ENCODE measurements at places on chromosomes 5 and 9. TPM values are rescaled to one million over a fixed set of nuclear protein-coding genes. Genes with fewer than 3 reads are reported as not detected.

GRCh38 chr9:129052592-129052991, 16.2 kb downstream of the MIGA2 start:
- DNase-seq = no peak

DNA sequence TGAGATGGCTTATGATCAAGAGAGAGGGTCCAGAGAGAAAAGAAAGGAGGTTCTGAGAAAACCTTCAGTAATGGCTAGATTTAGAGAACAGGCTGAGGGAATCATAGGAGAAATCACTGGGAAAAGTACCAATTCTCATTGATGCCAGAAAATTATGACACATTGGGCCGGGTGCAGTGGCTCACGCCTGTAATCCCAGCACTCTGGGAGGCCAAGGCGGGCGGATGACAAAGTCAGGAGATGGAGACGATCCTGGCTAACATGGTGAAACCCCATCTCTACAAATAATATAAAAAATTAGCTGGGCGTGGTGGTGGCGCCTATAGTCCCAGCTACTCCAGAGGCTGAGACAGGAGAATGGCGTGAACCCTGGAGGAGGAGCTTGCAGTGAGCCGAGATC, 29.5 kb upstream of the PLIN2 start:
- DNase-seq = no peak

LHX3 gene
- polyA plus RNA-seq = not detected

DRD1 gene
- 0.90 TPM for polyA plus RNA-seq

DNA sequence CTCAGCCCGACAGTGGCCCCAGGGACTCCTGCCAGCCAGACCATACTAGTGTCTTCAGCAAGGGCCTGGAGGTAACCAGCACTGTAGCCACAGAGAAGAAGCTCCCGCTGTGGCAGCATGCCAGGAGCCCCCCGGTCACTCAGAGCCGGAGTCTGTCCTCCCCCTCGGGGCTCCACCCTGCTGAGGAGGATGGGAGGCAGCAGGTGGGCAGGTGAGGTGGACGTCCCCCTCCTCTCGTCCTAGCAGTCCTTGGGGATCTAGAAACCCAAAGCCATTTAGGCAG, 28.0 kb upstream of the LRRC14B start:
- DNase-seq = no peak

LTC4S gene
- not detected for polyA plus RNA-seq

CATSPER3 gene
- 0.62 TPM for polyA plus RNA-seq

DNA sequence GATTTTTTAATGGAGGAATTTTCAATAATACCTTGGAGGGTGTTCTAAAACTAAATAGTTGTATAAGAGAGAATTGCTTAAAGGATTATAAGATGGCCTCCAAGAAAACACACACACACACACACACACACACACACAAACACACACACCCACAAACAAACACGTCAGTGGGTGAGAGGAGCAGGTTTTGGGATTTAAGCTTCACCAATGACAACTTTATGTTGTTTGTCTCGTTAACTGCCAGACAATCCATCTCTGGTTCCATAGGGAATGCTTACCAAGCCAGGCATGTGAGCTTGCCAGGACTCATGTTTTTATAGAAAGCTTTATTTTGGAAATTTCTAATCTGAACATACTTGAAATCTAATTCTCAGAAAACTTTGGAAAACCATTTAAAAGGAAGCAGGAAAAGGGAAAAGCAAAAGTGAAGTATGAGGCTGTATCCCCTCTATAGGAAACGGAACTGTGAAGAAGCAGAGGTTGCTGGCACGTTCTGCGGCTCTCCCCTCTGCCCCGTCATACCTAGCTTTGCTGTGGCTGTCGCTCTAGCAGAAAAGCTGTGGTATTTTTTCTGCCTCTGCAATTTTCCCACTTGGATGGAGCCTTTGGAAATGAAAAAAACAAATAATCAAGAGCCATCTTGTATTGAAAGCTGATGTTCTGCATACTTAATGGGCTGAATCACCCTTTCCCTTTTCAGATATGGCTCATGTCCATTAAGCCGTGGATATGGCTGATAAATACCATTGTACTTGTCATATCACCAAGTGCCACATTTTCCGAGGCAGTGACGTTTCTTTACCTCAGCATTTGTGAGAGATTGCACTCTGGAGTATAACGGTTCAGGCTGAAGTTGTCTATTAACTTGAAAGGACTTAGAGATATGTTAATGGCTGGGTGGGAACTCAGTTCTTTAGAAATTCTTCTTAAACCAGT, 112.7 kb downstream of the NTRK2 start:
- DNase-seq = no peak

- DNase-seq = no peak
Observed at GRCh38 chr9:133845440-133845839, 107.3 kb upstream of the SARDH start.

GRCh38 chr9:29691758-29692407, 2118.6 kb upstream of the C9orf72 start:
- no peak for DNase-seq

DOCK8 gene
- polyA plus RNA-seq = 0.54 TPM

- no peak for DNase-seq
Observed at GRCh38 chr5:90329911-90330310, 79.6 kb downstream of the CETN3 start.

PCDHGA10 gene
- polyA plus RNA-seq = not detected

DNA sequence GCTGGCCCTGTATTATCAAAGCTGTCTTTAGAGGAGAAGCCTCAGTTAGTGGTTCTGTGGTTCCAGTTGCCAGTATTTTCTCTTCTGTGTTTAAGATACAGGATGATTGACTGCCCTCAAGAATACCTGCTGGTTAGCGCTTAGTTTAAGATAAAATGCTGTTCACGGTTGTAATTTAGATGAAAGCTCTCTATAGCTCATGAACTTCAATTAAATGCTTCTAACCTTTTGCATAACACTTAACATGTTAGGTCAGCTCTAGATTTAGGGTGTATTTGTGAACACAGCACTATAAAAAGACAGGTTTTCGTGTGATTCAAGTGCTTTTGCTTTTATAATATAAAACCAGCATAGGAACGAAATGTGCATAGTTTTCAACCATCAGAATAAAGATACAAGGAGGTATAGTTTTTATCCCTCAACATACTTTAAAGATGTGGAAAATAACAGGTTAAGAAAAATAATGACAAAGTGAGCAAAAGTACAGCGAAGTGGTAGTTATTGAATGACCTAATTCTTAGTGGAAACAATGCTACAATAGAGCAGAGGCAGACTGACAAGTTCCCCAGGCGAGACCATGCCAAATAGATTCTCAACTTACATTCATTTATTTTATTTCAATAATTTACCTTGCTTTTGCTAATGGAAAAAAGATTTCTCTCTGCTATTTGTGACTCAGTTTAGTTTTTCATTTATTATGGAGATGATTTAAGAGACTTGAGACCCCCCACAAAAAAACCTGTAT, 602.6 kb upstream of the DMAC1 start:
- DNase-seq = no peak

GRCh38 chr5:156947925-156948324, 15.1 kb downstream of the TIMD4 start:
- DNase-seq = no peak

GRCh38 chr9:118104363-118104762, 400.2 kb downstream of the TLR4 start:
- DNase-seq = no peak

NME5 gene
- not detected for polyA plus RNA-seq

TMEM215 gene
- polyA plus RNA-seq = 0.03 TPM

DNA sequence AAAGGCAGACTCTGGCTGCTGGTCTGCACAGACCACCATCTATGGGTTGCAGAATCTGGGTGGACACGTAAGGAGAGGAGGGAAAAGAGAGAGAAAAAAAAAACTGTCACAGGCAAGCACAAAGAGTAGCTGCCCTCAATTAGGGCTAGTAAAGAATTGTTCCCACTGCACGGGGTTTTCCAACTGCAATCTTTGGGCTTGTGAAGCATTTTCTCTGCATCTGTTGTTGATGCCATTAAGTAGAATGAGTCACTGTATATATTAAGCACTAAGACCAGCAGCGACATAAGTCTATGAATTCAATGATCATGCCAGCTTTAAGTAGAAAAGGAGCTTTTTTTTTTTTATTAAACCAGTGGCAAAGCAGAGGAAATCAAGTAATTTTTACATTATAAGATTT, 40.2 kb downstream of the MED10 start:
- no peak for DNase-seq

DNA sequence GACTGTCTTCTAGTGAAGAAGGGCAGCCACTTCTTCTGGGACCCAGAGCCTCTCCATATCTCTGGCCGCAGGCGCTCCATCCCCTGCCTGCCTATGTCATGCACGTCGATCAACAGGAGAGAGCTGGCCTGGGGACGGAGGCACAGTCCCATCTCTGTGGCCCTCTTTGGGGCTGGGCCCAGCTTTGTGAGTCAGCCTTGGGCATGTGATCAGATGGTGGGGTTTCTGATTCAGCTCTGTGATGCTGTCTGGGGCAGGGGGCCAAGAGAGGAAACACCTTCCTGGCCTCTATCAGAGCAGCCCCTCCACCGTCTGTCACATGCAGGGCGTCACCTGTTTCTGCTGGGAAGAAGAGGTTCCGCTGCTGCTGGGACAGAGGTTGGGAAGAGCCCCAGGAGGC, 72.6 kb downstream of the MVB12B start:
- no peak for DNase-seq

GRCh38 chr5:1704266-1704665, 95.4 kb downstream of the MRPL36 start:
- no peak for DNase-seq

PCDHA4 gene
- 1.9 TPM for polyA plus RNA-seq

EPB41L4A gene
- 1.7 TPM for polyA plus RNA-seq

GRCh38 chr5:178940569-178941360, at the start of gene ZNF454:
Gene ZNF454 (plus strand): TSS chr5:178941198. CDS start chr5:178942792, 1,594 bp downstream.
- DNase-seq = no peak

PCDHA6 gene
- 0.03 TPM for polyA plus RNA-seq

DNA sequence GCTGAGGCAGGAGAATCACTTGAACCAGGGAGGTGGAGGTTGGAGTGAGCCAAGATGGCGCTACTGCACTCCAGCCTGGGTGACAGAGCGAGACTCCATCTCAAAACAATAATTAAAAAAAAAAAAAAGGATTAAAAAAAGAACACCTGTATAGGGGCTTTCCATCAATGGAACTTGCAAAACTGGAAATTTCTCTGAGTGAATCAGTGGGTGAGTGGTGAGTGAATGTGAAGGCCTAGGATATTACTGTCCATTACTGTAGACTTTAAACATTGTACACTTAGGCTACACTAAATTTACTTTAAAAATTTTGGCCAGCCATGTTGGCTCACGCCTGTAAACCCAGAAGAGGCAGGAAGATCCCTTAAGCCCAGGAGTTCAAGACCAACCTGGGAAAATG, 5.7 kb upstream of the RARS1 start:
- DNase-seq = no peak

GRCh38 chr5:150607991-150608390, 32.5 kb upstream of the SYNPO start:
- DNase-seq = no peak

DNA sequence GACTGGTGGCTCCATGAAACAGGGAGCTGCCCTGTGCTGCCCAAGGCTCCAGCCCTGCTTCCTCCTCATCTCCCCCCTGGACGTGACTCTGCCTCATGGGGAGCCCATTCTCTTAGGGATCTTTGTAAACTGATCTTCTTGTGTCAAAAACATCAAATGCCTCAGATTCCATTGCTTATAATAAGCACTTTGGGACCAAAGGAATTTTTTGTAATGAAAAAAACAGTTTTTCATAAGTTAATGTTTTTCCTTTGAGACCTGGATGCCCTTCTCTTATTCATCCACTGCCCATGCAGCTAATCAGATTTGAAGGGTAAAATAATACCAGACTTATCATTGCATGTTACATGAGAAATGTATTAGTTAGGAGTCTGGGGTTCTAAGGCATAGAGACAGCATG, 41.7 kb downstream of the PALM2AKAP2 start:
- no peak for DNase-seq

DNA sequence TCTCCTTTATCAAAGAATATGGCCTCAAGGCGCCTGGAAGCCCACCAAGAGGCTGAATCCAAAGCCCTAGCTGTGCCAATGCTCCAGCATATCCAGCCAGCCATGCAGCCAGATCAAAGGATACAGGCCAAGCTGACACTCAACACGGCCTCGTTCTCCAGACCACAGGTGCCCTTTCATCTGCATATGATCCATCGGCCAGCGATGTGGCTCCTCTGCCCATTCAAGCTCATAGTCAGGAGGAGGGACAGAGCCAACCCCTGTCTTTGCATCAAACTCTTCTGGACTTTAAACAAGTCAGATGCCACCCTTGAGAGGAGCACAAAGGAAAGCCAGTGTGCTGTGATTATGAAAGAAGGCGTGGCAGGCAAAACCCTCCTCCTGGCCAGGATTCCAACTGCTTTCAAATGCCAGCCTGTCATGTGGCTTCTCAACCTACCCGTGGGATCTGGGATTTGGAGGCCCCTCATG, 42.5 kb downstream of the ADAM19 start:
- no peak for DNase-seq

ZCCHC7 gene
- polyA plus RNA-seq = 15.7 TPM

ST8SIA4 gene
- polyA plus RNA-seq = 0.54 TPM

- DNase-seq = no peak
Observed at GRCh38 chr5:42840269-42840668, 28.6 kb upstream of the SELENOP start.

GRCh38 chr5:154648706-154649105, 106.5 kb upstream of the LARP1 start:
- no peak for DNase-seq

DNA sequence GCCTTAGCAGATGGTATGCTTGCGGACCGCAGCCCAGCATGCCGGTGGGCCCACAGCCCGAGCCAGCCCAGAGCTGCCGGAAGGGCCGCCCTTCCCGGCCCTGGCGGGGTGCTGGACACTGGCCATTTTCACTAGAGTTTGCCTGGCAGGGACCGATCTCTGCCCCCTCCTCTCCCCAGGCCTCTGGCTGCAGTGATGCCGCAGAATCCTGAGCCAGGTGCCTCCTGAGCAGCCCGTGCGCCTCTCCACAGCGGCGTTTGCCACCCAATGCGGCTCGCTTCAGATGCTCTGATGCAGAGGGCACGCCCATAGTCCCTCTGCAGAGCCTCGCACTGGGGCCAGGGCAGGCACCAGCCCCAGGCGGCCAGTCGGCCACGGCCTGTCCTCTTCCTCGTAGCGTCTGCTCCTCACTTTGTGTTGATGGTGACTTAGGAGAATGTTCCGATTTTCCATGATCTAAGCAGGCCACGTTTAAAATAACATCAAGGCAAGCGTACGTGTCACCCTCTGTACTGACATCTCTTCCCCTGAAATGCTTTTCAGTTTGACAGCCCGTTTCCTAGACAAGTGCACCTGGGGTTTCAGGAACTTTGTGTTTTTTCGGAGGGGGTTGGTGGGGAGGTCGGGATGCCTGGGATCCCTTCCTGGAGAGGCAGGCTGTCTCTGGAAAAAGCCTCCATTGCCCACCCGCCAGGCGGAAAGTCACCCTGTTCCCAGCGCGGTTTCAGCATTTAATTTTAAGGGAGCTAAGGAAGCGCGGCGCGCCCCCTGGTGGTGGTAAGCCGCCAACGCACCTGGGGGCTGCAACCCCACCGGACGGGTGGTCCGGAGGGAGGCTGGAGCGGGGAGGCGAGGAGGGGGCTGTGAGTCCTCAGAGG, 29.8 kb upstream of the HMCN2 start:
- peak; percentile 48 for DNase-seq

SHISAL2B gene
- not detected for polyA plus RNA-seq
